ENCODE measurements at places on chromosomes 16 and 17.

GRCh38 chr17:68161644-68162428 is 86.0 kb upstream of the AMZ2 start:
- DNase-seq, result no peak

GRCh38 chr17:78263063-78263735 is 31.8 kb downstream of the TMEM235 start:
- DNase-seq, result peak; percentile 23

DNA sequence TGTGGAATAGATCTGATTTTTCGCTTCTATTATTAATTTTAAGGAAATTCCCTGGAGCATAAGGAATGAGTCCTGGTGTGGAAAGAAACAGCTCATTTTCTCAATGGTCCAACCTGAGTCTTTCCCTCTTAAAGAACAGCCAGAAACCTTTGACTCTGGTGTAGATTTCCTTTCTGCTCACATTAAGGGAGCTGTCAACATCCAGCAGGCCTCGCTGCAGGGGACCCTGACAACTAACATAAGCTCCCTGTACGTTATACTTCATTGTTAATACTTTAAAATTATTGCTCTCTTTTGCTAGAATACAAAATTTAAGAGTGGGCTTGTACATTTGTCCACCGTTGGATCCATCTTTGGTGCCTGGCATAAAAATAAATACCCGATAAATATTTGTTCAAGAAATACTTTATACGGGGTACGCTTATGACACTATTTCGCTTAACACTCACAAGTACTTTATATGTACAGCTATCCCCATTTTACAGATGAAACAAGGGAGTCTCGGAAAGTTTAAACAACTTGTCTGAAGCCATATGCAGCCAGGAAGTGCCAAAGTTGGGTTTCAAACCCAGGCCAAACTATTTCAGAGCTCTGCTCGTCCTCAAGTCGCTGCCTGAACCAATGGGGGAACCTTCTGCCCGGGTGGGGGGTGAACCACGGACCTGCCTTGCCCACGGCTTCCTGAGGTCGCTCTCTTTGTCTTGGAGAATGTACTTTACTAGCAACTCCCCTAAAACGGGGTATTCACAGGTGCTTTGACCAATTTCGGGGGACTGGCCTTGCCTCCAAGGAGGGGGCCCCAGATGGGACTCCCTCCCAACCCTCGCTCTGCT is 611 bp downstream of the SMARCE1 start:
- DNase-seq, result no peak

GRCh38 chr16:87735270-87736007 is 30.3 kb downstream of the KLHDC4 start:
- no peak for DNase-seq

DNA sequence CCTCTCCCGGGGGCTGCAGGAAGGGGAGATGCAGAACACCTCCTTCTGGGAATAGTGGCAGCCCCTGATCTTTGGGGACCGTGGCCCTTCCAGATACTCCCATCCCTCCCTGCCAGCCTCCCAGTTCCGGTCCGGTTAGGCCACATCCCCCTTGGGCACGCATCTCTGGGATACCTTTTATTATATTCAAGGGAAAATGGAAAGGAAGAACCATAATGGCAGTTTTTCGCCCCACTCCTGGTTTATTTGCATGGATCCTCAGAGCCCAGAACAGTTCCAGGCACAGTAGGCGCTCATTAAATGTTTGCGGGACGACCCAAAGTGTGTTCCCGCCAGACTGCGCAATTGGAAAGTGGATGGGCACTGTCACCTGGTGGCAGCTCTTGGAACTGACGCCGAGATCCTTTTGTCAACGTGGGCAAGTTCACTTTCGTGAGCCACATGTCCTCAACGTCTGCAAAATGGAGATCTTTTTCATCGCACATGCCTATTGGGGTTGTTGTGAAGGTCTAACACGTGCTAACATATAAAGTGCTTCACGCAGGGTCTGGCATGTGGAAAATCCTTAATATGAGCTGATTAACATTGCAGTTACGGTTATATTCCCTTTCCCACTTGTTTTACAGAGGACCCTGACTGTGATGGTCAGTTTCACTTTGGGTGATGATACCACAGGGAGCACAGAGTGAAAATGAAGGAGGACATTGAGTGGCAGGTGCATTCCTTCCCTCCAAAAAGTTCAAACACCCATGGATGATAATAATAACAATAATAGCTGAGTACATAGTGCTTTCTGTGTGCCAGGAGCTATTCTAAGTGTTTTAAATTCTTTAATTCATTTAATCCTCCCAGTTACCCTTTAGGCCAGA is 1.7 kb upstream of the GPRC5B start:
- DNase-seq, result peak; percentile 75

DNA sequence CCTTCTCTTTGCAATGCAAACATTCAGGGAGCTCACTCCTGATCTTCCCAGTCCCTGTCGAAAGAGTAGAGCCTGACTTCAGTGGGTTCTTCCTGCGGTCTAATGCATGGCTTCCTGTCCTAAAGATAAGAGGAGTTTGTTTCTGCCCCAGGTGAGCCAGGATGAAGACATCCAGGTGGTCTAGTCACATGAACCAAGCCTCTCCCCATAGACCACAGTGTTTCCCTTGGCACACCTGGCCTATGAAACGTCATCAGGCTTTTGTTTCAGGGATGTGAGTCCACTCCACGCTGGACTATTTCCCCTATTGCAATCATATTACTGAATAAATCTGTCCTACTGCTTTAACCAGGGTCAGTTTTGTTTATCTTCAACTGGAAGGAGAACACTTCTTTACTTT is 21.1 kb downstream of the CES1 start:
- no peak for DNase-seq

DNA sequence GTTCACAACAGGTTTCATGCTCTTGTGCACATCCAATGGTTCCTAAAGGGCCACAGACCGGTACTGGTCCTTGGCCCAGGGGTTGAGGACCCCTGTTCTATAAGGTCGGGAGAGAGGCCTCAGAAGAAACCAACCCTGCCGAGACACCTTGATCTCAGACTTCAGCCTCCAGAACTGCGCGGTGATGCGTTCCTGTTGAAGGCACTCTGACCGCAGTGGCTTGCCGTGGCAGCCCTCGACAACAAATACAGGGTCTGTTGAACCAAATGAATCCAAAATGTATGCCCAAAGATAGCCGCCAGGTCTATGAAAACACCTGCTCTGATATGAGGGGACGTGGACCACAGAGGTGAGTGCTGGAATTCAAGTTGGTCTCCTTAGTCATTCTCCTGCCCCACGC is 389.8 kb downstream of the SEC14L1 start:
- no peak for DNase-seq

DNA sequence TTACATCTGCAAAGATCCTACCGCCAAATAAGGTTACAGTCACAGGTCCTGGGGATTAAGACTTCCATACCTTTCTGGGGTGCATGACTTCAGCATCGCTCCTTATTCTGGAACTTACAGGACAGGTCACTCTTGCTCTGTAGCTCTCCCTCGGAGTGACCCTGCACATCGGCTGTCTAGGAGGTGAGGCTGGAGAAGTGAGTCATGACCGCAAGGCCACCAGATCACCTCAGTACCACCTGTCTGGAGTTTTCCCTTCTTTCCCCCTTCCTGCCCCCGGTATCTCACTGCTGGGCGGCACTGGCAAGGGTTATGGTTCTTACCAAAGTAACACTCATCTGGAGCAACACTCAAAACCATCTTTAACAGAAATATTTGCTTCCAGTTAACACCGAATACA is 374.8 kb downstream of the SLC39A11 start:
- DNase-seq, result no peak

DNA sequence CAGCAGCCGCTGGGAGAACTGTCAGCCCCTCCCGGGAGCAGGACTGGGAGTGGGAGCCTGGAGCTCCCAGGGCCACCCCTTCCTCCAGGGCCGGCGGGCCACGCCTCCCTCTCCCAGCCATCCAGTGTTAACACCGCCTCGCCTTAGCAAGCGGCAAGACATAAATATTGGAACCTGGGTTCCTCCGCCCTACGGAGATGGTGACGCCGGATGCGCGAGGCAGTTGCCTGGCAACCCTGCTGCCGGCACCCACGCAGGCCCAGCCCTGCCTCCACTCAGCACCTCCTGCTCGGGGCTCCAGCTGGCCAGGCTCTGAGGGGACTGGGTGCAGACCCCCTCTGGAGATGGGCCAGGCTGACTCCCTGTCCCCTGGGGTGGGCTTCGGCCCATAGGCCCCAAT is 27.4 kb upstream of the CACNA1H start:
- no peak for DNase-seq

GRCh38 chr16:2029350-2029749 is 2.6 kb downstream of the NHERF2 start:
- no peak for DNase-seq

DNA sequence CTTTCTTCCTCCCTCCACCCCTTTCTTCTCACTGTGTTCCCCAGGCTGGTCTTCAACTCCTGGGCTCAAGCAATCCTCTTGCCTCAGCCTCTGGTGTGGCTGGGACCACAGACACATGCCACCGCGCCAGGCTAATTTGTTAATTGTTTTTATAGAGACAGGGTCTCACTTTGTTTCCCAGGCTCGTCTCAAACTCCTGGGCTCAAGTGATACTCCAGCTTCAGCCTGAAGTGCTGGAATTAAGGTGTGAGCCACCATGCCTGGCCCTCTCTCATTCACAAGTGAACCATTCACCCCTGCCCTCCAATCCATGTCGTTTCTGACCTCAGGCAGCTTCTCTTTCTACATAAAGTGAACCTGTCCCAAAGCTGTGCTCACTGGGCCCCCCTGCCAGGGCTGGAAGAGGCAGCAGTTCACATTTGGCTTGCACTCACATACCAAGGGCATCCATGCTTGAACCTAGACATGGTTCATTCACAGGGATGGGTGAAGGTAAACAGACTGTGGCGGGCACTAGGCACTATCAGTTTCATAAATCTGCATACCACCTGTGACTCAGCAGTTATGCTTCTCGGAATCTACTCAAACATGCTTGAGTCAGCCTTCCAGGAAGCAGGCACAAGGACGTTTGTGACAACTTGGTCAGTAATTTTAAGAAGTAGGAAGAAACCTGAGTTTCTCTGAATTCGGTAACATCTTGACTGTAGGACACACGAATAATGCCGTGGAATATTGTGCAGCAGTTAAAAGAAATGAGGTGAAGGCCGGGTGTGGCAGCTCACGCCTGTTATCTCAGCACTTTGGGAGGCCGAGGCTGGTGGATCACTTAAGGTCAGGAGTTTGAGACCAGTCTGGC is 6.0 kb upstream of the RNF213 start:
- DNase-seq, result peak; percentile 26

GRCh38 chr16:86080131-86080875 is 181.3 kb downstream of the IRF8 start:
- DNase-seq, result no peak

DNA sequence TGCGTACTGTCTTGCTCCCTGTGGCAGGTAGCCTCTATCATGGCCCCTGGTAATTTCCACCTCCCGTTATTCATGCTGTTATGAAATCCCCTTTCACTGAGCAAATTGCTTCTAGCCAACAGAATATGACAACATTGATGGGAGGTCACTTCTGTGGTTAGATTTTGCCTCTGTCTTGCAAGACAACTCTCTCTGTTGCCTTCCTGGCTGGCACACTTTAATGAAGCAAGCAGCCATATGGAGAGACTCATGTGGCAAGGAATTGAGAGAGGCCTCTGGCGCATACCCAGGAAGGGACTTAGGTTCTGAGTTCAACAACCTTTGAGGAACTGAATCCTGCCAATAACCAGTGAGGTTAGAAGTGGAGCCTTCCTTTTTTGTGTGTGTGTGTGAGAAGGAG is 51.8 kb upstream of the GPRC5B start:
- DNase-seq, result no peak

- no peak for DNase-seq
These were observed 5.7 kb upstream of the HOXB2 start for GRCh38 chr17:48550502-48551213.

DNA sequence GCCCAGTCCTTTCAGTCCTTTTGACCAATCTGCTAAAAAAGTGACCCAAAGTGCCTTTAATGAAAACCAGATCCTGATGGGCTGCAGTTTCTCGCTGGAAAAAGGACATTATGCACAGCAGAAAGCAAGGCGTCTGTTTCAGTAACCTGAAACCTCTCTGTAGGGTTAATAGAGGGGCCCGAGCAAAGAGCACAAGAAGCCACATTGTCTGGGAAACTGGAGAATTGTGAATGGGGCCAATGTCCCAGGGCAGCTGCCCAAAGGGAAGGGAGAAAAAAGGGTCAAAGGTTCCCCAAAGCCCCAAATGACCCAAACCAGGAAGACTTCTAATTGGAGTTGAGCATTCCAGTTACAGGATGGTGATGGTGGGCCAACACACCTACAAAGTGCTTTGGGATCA is 3.0 kb downstream of the OTOA start:
- no peak for DNase-seq

DNA sequence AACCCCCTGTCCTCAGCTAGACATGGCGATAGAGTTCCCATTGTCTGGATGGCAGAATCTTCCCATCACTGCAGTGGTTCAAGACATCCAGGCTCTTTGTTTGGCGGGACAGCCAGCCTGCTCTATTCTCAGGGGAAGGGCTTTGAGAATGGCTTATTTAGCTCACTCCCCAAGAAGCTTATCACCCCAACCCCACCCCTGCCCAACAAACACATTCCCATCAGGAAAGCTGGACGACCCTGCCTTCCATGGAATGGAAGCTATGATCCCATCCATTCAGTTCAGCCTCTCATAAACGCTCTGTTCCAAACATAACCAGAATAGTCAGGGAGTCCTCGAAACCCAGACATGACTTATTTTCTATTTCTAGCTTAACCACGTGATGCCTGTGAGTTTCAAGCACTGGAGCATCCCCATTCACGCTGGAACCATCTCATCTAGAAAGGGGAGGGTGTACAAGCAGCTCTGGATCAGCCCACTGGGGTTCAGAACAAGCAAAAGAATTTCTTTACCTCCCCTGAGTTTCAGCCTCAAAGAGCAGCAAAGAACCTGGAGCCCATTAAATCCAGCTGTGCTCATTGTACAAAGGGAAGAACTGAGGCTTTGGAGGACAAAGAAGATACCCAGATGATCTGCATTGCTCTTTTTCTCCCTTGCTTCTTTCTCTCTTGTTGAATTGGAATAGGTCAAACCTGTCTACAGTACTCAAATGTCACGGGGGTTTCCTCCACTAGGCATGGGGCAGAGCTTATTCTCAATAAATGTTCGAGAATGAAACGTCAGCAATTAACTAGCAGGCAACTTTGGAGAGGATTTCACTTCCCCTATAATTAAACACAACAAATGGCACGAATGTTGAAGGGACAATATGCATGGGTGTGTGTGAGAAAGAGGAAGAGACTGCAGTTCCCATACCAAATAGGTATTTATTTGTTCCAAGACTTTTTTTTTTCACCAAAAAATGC is 93.1 kb downstream of the XYLT1 start:
- no peak for DNase-seq

Data from bone marrow (tissue), 2 donors.